ENCODE measurements at places on chromosomes 7 and 10. TPM values are rescaled to one million over a fixed set of nuclear protein-coding genes. Genes with fewer than 3 reads are reported as not detected.

The MYO1G gene
- polyA plus RNA-seq, result 83.1 TPM

The SYT15 gene
- polyA plus RNA-seq, result not detected

The OR2A1 gene
- polyA plus RNA-seq, result 0.21 TPM

The TMEM196 gene
- polyA plus RNA-seq, result not detected

The ITGA8 gene
- polyA plus RNA-seq, result not detected

The PPIA gene
- polyA plus RNA-seq, result 4,111 TPM

The LIPK gene
- not detected for polyA plus RNA-seq

The UCN3 gene
- not detected for polyA plus RNA-seq

The TLX1 gene
- not detected for polyA plus RNA-seq

The SPDYE5 gene
- polyA plus RNA-seq, result 0.14 TPM

The ALOX5 gene
- 120 TPM for polyA plus RNA-seq

The COL28A1 gene
- not detected for polyA plus RNA-seq

The VPS50 gene
- polyA plus RNA-seq, result 15.8 TPM

The AKR1E2 gene
- not detected for polyA plus RNA-seq

The DDX56 gene
- polyA plus RNA-seq, result 46.6 TPM

The METTL27 gene
- 1.5 TPM for polyA plus RNA-seq

The LSM5 gene
- polyA plus RNA-seq, result 140 TPM

The EN2 gene
- polyA plus RNA-seq, result not detected

The MSS51 gene
- 0.23 TPM for polyA plus RNA-seq

The SEMA3D gene
- polyA plus RNA-seq, result 0.29 TPM

The EMX2 gene
- polyA plus RNA-seq, result not detected

The ANKIB1 gene
- 5.3 TPM for polyA plus RNA-seq

The CFAP70 gene
- polyA plus RNA-seq, result 0.09 TPM
